ENCODE measurements at places on chromosomes 11 and 22.

DNA sequence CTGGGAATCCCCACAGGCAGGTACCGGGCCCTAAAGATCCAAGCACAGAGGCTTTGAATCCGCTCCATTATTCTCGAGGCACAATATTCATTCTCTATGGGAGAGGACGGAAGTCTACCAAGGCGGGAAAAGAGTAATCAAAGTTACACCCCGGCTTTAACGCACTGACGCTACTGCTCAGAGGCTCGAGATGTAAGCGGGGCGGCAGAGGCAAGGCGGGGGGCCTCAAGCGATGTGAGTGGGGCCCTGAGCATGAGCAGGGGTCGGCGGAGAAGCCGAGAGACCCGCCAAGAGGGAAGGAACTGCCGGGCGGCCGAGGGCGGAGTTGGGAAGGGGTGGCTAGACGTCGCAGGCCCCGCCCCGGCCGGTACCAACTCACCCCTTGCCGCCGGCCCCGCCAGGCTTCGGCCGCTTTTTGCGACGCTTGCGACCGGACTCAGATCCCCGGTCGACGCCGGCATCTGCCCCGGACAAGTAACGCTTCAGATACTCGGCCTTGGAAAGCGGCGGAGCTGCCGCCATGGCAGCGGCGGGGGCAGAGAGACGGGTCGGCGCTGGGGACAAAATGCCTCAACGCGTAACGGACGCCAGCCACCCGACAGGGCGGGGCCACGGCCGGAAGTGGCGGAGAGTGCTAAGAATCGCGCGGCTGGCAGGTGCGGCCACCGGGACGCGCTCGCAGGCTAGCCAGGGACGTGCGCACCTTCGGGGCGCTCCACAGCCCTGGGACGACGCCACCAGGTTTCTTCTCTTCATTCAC is at the start of gene BUD13:
TSS of gene BUD13 (minus strand) at position 545 of the 760 bp plus-strand sequence. CDS start at position 522, 23 bp downstream.
- peak; percentile 81 for DNase-seq

- no peak for DNase-seq
Observed at GRCh38 chr11:132106096-132106982, 735.9 kb downstream of the NTM start.

DNA sequence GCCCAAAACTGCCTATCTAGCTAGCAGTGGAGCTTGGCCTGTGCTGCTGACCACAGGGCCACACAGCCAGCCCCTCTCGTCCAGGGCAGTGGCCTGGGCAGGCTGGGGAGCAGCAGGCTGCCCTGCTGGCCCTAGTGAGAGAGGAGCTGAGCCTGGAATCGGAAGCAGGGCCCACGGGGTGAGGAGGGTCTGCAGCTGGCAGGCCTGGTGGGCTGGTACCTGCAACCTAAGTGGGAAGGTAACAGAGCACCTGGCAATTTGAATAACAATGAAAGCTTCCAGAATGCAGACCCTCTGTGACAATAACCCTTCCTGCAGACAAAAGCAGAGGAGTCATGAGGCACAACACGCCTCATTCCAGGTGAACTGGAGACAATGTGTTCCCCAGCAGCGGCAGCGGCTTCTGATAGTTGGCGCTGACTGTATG is 31.8 kb upstream of the RFPL3 start:
- DNase-seq: no peak

- peak; percentile 92 for DNase-seq
Observed at GRCh38 chr22:31496007-31496734, at the start of gene SFI1. SFI1 (plus strand) TSS chr22:31496536; CDS start chr22:31508285, 11,749 bp downstream.

DNA sequence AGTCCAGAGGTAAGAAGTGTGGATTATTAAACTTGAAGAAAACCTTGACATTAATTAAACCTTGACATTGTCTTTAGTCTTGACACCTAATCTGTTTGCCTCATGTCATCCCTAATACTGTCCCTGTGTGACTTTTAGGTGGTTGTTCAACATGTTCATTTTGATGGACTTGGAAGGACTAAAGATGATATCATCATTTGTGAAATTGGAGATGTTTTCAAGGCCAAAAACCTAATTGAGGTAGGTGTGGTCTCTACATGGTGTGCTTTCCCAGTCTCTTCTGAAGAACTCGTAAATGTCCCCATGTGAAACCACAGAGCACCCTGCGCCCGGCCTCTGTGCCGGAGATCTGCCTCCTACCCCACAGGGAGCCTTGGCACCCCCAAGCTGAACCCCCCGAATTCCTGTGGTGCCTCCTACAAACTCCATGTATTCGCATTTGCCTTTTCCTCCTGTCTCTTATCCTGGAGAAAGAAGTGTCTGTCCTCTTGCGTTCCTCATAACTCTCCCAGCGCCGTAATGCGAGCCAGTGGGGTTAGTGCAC is 9.1 kb downstream of the SAMM50 start:
- no peak for DNase-seq

DNA sequence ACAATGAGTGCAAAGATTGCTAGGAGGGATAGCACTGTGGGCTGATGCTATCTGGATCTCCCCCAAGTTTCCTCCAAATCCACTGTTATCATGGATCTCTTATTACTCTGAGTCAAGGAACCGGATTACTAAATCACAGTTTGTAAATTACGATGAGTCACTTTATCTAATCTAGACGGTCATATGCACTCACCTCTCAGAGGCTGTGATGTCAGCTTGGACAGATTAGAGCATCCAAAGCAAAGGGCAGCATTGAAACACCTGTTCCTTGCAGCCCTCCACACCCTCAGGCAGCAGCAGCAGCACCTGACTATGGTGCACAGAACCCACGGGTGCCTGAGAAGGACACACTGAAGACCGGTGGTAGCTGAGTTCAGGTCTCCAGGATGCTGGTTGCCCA is 14.0 kb upstream of the POU2AF1 start:
- no peak for DNase-seq

- DNase-seq: peak; percentile 17
Observed at GRCh38 chr22:44362249-44363012, 49.7 kb upstream of the SHISAL1 start.

- DNase-seq: no peak
Observed at GRCh38 chr22:22171357-22172218, 73.0 kb upstream of the VPREB1 start.

- DNase-seq: no peak
Observed at GRCh38 chr11:124747406-124748099, 4.5 kb downstream of the VSIG2 start.

DNA sequence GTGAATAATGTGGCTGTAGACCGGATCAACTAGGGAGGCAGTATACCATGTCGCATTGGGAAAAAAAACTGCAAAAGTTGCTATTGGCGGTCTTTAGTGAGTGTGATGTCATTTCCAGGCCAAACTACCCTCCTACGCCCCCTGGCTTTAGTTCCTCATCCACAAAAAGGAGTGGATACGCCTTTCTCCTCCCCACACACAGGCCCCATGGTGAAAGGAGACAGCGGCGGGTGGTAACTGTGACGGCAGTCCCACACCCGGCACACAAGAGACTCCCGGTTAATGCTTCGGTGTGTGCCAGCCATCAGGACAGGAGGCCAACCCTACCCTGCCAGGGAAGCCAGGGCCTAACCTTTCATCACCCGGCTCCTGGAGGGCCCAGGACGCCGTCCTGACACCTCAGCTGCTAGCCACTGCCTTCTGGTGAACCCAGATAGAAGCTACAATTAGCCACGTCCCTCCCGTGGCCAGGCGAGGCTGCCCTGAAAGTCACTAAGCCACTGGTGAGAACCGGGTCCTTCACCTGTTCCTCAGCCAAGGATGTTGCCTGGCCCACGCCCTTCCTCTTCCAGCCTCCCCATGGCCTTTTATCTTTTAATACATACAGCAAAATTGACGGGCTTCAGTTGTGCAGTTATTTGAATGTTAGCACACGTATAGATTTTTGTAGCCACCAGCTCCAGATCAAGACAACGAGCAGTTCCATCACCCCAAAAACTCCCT is 10.8 kb downstream of the TP53I11 start:
- no peak for DNase-seq

- DNase-seq: peak; percentile 85
Observed at GRCh38 chr11:14373941-14374646, 15.1 kb upstream of the RRAS2 start.

- DNase-seq: no peak
Observed at GRCh38 chr22:40218723-40219294, 41.1 kb downstream of the TNRC6B start.

DNA sequence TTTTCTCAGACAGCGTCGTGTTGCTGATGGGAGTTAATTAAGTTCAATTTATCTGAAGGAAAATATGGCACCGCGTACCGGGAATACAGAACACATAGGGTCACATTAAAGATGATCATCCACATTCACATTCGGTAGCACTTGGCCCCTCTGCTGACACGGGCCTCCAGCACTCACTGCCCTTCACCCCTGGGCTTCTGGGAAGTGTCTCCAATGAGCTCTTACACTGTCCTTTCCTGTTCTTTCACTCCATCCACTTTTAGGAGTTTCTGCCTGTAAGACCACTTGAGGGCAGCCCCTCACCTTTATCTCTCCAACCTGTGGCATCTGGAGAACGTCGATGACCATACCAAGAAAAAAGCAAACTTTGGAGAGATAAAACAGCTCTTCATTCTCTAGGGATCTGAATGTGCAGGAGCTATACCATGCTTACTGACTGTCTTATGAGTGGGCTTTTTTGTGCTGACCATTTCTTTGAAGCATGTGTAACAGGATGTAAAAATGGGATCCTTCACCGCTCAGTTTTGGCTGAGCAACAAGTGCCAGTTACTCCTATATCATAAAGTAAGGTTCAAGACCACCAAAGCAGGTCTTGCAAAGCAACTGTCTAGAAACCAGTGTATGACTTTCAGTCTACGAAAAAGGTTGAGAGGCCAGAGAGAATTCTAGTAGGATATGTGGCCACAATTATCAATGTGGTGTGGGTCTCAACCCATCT is 1.1 kb upstream of the SERGEF start:
- peak; percentile 9 for DNase-seq

GRCh38 chr11:83409891-83410290 is 123.7 kb upstream of the CCDC90B start:
- no peak for DNase-seq

- DNase-seq: peak; percentile 65
Observed at GRCh38 chr22:43036282-43036829, 21.4 kb upstream of the PACSIN2 start.

Measured in EL (cell line).